ENCODE measurements at places on chromosomes 2 and 18.
A peak's percentile ranks its signal among the peaks of the same experiment; 100 is the strongest.

DNA sequence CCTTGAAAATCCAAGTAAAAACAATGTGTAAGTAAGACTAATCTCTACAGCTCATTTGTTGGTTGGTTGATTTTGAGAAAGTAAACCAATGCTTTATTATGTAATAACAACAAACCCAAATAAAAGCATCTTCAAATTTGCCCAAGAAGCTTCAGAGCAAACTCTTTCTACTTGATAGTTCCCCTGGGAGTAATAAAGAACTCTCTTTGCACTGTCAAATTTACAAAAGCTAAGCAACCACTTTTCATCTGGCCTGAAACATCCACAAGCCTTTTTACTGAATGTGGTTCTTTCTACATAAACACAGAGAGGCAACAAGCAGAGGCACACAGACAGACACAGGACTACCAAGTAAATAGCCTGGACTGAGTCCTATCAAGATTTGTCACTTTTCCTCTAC, 28.8 kb upstream of the CACNB4 start:
- DNase-seq = no peak

GRCh38 chr2:143901185-143901842, 618.6 kb downstream of the ZEB2 start:
- no peak for DNase-seq

DNA sequence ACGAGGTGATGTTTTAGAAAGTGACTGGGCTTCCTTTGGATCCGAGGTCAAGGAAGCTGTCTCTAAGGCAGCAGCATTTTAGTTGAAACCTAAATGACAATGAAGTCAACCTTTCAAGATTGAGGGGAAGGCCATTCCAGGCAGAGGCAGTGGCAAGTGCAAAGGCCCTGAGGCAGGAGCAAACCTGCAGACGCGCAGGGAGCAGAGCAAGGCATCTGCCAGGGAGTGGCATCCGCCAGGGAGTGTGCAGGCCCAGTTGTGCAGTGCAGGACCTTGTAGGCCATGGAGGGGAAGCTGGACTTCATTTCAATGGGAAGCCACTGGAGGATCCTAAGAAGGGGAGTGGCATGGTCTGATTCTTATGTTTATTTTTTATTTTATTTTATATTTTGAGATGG, 154.7 kb upstream of the SIX3 start:
- DNase-seq = no peak

- DNase-seq = no peak
Observed at GRCh38 chr2:15993666-15994065, 53.3 kb downstream of the MYCN start.

- no peak for DNase-seq
Observed at GRCh38 chr2:187959821-187960220, 331.9 kb upstream of the GULP1 start.

- no peak for DNase-seq
Observed at GRCh38 chr18:13377496-13377895, 158.9 kb downstream of the LDLRAD4 start.

GRCh38 chr2:22993250-22993649, 391.7 kb upstream of the KLHL29 start:
- DNase-seq = no peak

DNA sequence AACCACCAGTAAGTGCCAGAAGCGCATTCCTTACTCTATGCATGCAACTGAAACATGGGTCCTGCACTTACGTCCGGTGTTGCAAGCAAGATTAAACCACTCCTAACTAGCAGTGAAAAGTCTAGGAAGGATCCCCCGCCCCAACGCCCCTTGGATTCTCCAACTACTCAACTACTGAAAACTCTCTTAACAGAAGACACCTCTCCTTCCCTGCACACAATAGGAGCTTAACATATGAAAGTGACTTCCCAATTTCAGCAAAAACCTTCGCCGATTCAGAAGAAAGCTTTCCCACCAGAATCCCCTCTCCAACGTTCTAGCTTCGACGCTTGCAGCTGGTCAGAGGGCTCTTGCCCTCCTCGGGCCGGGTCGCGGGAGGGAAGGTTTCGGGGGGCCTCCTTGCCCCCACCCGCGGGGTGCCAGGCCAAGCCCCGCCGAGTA, 578 bp downstream of the IWS1 start:
- DNase-seq = no peak

DNA sequence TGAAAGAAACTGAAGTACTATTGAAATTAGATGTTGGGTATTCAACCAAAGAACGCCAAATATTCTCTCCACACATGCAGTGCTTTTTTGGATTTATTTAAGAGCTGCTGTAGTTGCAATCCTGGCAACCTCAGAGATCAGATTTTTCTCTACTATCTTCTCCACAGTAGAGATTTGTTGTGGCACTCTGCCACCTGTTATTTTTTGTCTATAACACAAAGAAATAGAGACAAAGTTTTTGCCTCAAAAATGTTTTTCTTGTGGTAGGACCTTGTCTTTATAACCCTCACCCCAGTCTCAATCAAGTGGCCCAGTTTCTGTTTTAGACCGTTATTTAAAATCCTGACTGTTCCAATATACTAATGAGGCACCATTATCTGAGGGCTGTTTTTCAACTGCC, 79.4 kb downstream of the SCG2 start:
- no peak for DNase-seq

DNA sequence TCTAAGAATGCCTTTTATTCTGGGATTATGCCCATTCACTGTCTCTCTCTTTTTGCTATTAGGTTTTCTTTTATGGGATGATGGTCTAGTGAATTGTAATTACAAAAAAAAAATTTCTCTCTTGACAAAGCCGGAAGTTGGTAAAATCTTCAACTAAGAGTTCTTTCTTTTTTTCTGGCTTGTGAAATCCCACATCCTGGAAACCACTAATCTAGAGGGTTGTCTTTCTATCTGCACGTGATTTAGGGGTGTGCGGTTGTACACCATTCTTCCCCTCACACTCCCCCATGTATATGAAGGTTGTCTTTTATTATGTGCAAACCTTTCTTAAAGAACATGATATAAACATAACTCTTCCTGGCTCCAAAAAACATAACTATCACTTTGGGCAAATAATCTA, 52.0 kb downstream of the GATA6 start:
- DNase-seq = no peak

GRCh38 chr18:69358212-69358895, 42.3 kb upstream of the DOK6 start:
- no peak for DNase-seq

DNA sequence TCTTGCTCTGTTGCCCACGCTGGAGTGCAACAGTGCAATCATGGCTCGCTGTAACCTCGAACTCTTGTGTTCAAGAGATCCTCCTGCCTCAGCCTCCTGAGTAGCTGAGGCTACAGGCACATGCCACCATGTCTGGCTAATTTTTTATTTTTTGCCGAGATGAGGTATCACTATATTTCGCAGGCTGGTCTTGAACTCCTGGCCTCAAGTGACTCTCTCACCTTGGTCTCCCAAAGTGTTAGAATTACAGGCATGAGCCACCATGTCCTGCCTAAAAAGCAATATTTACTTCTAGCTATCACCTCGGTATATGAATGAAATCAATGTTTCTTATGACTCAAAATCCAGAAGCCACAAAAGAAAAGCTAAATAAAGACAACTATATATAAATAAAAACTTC, 2.2 kb downstream of the BUB1 start:
- DNase-seq = no peak

DNA sequence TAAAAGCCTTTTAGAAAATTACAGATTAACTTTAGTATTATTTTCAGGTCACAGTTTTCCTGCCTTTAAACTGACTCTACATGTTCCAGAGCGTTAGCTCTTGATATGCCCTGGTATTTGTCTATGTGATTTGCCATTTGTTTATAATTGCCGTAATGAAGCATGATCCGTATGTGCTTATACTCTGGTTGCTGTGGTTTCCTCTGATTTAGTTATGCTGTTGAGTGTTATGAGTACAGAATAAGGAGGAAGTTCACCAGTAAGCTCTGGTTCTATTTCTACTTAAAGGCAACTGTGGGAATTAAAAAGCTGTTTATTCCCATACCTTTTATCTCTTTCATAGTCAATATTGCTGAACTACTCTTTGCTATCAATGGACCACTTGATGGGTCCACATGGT, 123.5 kb downstream of the OSBPL6 start:
- DNase-seq = no peak

DNA sequence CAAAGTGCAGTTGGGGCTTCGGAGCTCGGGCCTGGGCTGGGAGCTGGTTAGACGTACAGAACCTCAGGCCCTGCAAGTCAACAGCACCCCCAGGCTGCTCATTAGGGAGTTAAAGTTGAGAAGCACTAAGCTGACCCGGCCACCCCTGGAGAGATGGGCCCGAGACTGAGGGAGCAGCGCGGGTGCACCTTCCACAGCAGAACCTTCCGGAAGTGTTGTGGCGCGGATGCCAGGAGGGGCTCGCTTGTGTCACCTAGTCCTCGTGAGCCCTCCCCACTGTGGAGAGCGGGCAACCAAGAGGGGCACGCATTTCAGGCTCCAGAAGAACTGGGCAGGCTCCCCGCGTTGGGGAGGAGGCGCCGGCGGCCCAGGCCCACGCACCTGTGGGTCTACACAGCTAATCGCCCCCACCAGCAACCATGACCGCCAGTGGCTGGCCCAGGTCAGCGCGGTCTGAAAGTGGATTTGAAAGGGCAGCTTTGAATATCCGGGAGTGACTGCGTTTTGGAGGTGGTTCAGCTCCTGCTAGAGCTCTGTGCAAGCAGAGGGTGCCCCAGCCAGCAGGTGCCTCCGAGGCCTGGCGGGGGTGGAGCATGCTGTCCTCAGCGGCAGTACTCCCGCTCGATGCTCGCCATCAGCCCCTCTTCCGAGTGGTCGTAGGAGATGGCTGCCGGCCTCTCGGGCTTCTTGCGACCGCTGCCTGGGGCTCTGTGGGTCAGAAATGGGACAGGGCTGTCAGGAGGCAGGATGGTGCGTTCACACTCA, 15.1 kb downstream of the KLF11 start:
- peak; percentile 65 for DNase-seq

GRCh38 chr2:221254299-221254698, 317.8 kb downstream of the EPHA4 start:
- DNase-seq = no peak

- no peak for DNase-seq
Observed at GRCh38 chr2:197514754-197515153, 1.1 kb upstream of the MOB4 start.

GRCh38 chr2:178205853-178206521, 11.7 kb downstream of the OSBPL6 start:
- no peak for DNase-seq

- DNase-seq = no peak
Observed at GRCh38 chr2:5740817-5741216, 48.6 kb downstream of the SOX11 start.

DNA sequence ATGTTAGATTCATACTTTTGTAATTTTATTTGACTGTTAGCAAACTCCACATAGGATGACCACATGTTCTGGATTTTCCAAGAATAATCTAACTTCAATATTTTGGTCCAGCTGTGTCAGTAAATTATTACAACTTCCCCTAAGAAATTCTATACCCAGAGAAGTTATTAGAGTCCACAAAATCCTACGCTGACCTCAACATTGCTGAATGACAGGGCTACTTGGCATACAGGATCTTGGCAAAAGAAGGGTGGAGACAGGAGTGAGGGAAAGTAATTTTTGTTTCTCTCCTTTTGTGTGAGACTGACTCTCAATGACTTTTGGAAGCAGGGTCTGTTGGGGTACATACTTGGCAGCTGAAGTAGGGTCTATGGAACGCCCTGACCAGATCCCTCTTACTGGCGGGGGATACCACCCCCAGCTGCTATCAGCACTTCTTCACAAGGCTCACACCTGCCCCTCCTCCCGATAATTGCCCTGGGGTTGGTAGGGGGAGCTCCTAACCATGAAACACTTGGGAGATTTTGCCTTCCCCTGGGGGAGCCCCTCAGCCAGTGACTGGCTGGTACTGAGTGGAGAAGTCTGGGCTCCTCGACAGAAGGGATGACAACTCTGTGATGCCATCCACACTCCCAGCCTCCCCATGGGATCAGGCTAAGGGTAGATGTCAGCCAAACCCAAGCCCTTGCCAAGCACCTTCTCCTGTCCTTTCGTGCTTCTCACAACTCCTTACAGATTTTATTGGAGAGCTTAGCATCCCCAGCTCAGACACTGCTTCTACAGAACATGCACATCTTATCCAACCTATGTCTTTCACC, 110.6 kb upstream of the FHL2 start:
- DNase-seq = no peak

DNA sequence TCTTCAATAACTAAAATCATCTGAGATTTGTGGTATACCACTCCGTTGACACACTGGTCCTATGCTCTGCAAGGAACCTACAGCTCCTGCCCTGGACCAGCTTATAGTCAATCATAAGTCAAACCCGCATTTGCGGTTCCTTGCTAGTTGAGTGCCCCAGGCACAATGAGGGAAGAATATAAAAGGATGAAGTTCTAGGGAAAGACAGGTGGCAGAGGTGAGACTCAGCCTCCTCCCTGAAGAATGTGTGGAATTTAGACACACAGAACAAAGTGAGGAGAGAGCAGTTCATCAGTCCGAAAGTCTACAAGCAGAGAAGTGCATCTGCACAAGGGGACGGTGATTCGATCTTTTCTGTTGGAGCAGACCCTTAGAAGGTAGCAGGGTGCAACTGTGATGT, 615.0 kb upstream of the FANCL start:
- no peak for DNase-seq

GRCh38 chr2:65393743-65394422, 38.5 kb downstream of the SPRED2 start:
- DNase-seq = no peak

- DNase-seq = no peak
Observed at GRCh38 chr18:70373042-70373519, 84.2 kb downstream of the SOCS6 start.

GRCh38 chr2:25297738-25298137, 44.0 kb downstream of the DNMT3A start:
- no peak for DNase-seq

GRCh38 chr18:5425721-5426120, 118.1 kb downstream of the EPB41L3 start:
- DNase-seq = no peak

Data from spleen (tissue), 13 donors.